ENCODE measurements at places on chromosomes 1 and 21.

DNA sequence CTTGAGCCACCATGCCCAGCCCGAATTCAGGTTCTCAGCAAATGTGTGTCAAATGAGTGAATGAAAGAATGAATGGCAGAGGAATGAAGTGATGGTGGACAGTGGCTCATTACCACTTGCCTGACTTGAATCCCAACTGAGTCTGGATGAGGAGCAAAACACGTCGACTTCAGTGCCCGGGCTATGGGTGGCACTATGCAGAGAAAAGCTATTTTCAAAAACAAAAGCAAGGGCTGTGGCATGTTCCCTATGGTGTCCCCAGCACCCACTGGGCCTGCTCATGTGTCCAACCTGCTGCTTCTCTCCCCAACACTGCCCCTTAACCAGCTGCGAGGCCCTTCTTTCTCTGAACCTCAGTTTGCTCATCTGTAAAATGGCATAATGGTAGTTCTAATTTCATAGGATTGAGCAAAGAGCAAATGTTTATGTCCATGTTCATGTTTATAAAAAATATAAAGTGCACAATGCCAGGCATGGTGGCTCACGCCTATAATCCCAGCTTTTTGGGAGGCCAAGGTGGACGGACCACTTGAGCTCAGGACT, 4.3 kb upstream of the MAD2L2 start:
- no peak for DNase-seq

GRCh38 chr1:51689075-51689440, 72.2 kb downstream of the OSBPL9 start:
- DNase-seq = no peak

DNA sequence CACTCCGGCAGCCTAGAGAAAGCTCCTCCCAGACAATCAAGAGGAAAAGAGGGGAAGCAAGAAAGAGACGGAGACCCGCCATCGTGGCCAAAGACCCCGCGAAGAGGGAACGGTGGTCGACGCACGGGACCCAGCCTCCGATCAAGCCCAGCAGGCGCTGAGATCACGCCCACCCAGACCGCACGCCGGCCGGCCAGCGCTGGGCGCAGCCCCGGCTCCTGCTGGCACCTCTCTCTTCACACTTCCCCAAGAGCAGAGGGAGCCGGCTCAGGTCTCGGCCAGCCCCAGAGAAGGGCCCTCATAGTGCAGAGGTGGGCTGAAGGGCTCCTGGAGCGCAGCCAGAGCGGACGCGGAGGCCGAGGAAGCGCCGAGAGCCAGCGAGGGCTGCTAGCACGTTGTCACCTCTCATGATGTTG, 918.4 kb upstream of the ADAMTS5 start:
- no peak for DNase-seq

- DNase-seq = no peak
These were observed 96.1 kb upstream of the KCNA3 start for GRCh38 chr1:110770832-110771231.

GRCh38 chr1:21530368-21531016, 21.3 kb downstream of the ALPL start:
- no peak for DNase-seq

GRCh38 chr1:71245246-71245645, 164.4 kb upstream of the ZRANB2 start:
- no peak for DNase-seq

DNA sequence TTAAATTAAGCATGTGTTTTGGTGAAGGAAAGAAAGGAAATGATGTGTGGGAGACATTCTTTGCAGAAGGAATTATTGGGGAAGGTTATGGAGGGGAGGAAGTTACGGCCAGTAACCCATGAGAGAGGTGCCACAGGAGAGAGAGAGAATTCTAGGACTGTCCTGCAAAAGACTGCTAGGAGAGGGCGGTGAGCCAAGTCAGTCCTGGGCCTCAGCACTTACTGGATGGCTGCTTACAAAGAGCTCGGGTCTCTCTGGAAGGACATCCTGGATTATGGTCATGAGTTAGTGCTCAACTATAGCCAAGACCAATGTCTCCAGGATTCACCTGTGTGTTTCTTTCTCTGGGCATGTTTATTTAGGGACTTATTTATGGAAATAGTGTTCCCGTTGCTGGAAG, 74.4 kb upstream of the HSD17B7 start:
- no peak for DNase-seq

DNA sequence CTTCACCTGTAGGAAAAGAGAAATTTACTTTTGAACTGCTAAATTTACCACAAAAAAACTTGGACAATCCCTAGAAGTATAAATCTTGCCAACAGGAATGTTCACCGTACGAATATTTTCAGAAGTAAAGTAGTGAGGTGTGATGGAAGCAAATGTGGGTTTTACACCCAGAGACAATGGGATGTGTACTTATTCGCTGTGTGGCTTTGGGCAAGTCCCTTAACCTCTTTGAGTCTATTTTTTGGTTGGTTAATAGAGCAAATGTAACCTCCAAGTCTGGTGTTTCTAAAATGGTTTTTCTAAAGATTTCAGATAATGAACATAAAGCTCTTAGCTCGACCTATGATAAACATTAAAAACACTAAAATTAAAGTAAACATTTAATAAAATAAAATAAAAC, 51.2 kb downstream of the TPR start:
- no peak for DNase-seq

- no peak for DNase-seq
These were observed 858 bp downstream of the LACTBL1 start for GRCh38 chr1:22971611-22972405.

- DNase-seq = no peak
These were observed 48.5 kb downstream of the UBE2U start for GRCh38 chr1:64251971-64252370.

- no peak for DNase-seq
These were observed 49.8 kb downstream of the ITSN1 start for GRCh38 chr21:33691945-33692603.

DNA sequence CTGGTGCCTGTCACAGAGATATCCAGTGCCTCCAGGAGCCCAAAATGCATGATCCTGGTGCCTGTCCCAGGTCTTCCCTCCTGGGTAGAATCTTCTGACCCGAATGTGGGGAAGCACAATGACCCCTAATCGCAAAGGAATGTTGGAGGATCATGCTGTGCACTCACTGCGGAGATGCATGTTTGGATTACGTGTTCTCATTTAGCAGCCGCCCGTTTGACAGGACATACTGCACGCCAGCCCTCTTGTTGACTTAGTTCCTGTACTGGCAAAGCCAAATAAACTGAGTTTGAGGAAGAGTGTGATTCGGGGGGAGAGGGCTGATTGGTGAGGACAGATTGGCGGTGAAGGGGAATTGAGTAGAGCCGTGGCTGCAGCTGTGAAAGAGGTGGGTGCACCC, 85.9 kb upstream of the SIM2 start:
- no peak for DNase-seq

- DNase-seq = peak; percentile 41
These were observed 14.9 kb upstream of the CD101 start for GRCh38 chr1:116986421-116987255.

GRCh38 chr1:28456078-28456477, 49.8 kb upstream of the RCC1 start:
- peak; percentile 54 for DNase-seq

- no peak for DNase-seq
These were observed 1.3 kb downstream of the RNF2 start for GRCh38 chr1:185046668-185047067.

Measured in hematopoietic multipotent progenitor cell treated with erythropoietin and hydrocortisone succinate and interleukin-3 and kit ligand, for 6 days (in vitro differentiated cells).